Type B pancreatic cell (in vitro differentiated cells): ENCODE measurements at places on chromosomes 7 and 10. TPM values are rescaled to one million over a fixed set of nuclear protein-coding genes. Genes with fewer than 3 reads are reported as not detected.

The MAT1A gene
- total RNA-seq = 0.12 and 0.63 TPM in 2 replicates

The RAPGEF5 gene
- 11.7 and 13.3 TPM in 2 replicates for total RNA-seq

The SPRN gene
- total RNA-seq = 0.21 and 0.56 TPM in 2 replicates

The FAM241B gene
- total RNA-seq = 8.8 and 9.8 TPM in 2 replicates

The GRIFIN gene
- total RNA-seq = not detected in 2 replicates

The LRMDA gene
- 0.62 and 2.0 TPM in 2 replicates for total RNA-seq
